ENCODE measurements at places on chromosomes 11 and 22.
A peak's percentile ranks its signal among the peaks of the same experiment; 100 is the strongest.

- no peak for DNase-seq
Measured at GRCh38 chr11:82229341-82229740, 504.3 kb downstream of the FAM181B start.

GRCh38 chr22:28594797-28595462 lies 84.7 kb downstream of the TTC28 start:
- DNase-seq = no peak

- no peak for DNase-seq
Measured at GRCh38 chr11:92638678-92639077, 330.8 kb upstream of the MTNR1B start.

DNA sequence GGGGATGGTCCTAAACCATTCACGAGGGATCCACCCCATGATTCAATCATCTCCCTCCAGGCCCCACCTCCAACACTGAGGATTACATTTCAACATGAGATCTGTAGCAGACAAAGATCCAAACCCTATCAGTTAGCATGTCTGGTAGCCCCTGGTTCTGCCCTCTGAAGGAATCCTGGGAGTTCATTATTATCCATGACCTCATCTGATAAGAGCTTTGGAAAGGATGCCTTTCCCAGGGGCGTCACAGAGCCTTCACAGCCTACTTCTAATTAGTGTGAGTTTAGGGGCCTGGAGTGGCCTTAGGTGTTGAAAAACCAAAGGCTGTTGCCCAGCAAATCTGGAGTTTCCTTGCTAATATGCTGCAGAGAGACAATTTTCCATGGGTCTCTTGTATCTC lies 8.6 kb upstream of the EIF3M start:
- no peak for DNase-seq

- peak; percentile 31 for DNase-seq
Measured at GRCh38 chr22:40463017-40463631, 92.7 kb downstream of the SGSM3 start.

Measured in activated CD4-positive, CD25-positive, alpha-beta regulatory T cell treated with anti-CD3 and anti-CD28 coated beads, Interleukin-2, amount 50 U/mL, for 16 hours (primary cell).